Activated T-helper 1 cell treated with anti-CD3 and anti-CD28 coated beads, Interleukin-2, amount 50 U/mL, for 16 hours (primary cell): ENCODE measurements at places on chromosomes 1 and 21.

DNA sequence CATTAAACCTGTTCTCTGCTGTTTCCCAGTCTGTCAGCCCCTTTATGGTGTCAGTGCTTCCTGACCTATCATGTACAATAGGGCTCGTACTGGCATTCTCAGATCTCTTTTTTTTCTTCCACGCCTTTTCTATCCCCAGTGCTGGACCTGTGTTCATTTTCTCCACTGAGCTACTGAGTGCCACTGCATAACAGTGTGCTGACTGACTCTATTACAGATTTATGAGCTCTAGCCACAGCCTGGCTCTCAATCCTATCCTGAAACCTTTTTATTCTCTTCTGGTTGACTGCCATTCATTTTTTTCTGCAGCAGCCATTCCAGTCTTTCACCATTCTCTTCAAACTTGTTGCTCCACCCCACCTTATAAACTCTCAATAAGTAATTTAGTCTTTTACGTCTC is 59.6 kb upstream of the MACF1 start:
- no peak for DNase-seq

DNA sequence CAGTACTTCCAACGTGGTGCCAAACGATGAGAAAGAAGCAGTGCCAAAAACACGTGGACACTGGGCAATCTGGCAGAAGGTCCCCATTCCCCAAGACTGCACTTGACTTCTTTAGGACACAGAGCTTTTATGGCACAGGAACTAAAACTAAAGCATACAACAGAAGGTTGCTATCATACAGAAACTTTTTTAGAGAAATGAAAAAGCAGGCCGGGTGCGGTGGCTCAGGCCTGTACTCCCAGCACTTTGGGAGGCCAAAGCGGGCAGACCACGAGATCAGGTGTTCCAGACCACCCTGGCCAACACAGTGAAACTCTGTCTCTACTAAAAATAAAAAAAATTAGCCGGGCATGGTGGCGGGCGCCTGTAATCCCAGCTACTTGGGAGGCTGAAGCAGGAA is 43.0 kb downstream of the GNB1 start:
- no peak for DNase-seq

DNA sequence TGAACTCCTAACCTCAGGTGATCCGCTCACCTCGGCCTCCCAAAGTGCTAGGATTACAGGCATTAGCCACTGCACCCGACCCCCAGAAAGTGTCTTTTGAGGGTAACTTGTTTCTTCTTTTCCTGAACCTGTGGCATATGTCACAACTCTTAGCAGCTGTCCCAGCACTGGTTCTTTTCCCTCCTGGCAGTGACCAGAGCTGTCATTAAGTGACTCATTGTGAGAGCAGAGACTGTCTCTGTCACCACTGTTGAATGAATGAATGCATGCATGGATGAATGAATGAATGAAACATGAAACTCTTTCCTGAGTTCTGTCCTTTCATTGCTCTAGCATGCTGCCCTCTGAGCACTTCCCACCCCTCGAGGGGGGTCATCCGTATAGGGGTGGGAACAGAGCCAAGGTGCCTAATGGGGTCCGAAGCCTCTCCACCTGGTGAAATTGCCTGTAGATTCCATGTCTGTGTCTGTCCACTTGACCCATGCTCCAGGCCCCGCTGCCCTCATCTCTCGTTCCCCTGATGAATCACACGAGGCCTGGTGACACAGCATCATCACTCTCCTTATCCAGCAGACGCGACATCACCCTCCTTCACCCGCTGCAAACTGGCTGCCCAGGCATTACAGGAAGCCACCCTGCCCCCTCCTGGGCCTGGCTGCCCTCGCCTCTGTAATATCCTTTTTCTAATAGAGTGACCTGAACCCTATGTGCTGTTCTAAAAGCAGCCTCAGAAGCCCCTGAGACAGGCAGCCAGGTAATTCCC is 75.0 kb downstream of the IGSF21 start:
- DNase-seq: no peak

DNA sequence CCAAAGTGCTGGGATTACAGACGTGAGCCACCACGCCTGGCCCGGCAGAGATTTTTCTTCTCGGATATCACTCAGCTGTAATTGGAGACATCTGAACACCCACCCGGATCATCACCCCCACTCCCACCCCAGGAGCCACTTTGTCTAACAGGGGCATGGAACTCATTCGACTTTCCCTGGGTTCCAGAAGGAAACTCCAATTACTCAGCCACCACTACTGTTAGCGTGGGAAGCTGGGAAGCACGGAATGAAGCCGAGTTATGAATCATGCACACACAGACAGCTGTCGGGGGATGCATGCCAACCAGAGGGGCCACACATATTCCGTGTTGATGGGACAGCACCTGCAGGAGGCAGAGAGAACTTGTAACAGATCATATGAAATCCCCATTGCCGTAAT is 85.2 kb downstream of the HLCS start:
- DNase-seq: no peak

DNA sequence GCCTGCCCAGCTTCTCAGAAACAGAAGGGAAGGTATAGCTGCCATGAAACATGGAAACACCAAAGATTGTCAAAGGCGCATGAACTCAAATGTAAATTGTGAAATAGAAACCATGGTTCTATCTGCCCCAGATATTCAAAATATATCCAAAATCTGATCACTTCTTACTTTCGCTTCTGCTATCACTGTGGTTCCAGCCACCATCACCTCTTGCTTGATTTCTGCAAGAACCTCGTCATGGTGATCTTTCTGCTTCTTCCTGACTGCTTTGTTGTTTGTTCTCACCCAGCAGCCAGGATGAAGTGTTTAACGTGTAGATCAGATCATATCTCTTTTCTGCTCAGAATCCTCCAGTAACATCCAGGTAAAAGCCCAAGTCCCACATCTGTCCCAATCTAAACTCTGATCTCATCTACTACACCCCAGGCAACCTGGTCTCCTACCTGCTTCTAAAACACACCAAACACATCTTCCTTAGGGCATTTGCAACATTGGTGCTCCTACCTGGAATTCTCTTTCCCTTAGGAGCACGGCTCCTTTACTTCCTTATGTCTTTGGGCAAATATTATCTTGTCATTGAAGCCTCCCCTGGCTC is 10.5 kb upstream of the LMO4 start:
- no peak for DNase-seq

GRCh38 chr1:169711469-169712308 is at the start of gene SELL:
Gene SELL (minus strand): TSS chr1:169711620. CDS start chr1:169711498, 122 bp downstream.
- DNase-seq: peak; percentile 27
